ENCODE measurements at places on chromosomes 5 and 9.
A peak's percentile ranks its signal among the peaks of the same experiment; 100 is the strongest.

DNA sequence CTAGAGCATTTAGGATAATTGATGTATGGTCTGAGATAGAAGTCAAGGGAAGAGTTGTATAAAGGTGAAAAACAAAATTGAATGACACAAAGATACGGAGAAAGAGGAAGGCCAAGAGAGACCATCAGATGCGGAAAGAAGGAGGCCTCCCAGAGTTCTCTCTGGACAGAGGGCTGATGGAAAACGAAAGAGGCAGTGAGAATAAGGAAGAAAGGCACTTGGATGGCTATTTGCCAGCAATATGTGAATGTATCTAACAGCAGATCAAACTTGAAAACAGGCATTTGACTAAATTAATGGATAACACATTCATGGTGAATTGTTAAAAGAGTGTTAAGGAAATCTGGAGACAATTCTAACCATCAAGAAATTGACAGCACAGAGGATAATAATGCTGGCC, 2.4 kb upstream of the DOCK8 start:
- DNase-seq: no peak

DNA sequence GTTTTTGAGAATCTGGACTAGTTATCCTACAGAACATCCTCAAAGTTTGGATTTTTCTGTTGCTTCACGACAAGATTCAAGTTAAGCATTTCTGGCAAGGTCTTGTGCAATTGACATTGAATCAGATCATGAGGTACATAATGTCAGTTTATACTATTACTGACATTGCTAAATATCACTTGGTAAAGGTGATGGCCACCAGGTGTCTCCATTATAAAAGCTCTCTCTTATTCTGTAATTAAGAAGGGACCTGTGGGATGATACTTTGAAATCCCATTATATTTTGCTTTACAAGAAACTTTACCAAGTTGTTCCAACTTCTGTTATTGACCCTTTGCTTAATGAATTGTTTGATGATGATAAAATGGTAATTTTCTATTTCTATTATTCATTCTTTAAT, 131.0 kb upstream of the ASTN2 start:
- no peak for DNase-seq

DNA sequence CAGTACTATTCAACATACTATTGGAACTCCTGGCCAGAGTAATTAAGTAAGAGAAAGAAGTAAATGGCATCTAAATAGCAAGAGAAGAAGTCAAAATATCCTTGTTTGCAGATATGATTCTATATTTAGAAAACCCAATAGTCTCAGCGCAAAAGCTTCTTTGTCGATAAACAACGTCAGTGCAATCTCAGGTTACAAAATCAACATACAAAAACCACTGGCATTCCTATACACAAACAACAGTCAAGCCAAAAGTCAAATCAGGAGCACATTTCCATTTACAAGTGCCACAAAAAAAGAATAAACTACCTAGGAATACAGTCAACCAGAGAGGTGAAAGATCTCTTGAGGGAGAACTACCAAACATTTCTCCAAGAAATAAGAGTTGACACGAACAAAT, 1901.9 kb upstream of the ACO1 start:
- DNase-seq: no peak

- DNase-seq: no peak
Measured at GRCh38 chr5:169764018-169764378, 126.9 kb downstream of the DOCK2 start.

DNA sequence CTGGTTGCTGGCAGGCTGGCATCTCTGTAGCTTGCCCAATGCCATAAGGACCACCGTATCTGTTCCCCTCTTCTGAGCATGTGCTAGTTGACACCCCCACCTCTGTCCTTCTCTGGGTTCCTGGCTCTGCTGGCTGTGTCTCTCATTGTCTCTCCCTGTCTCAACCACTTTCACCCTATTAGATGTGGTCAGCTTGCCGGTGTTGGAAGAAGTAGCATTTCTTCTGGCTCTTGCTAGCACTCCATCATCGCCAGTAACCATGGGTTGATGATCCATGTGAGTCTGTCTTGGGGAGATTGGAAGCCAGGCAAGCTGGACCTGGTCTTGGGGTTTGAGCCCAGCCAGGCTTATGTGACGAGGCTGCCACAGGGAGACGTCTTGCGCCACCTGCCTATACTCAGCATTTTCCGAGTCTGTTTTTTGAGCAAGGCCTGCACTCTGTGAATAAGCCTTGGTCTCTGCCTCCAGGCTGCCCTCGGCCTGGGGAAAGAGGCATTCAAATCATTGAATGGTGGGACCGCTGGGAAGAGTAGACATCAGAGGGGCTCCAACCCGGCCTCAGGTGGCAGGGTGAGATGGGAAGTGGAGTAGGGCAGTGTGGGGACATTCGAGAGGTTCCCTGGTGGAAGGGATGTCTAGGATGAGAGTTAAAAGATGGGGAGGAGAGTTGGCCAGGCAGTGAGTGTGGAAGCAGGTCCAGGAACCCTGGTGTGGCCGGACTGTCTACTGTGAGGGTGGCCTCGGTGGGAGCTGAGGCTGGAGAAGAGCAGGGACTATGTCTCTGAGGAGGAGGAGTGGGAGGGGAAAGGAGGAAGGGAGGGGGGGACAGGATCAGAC, 74.3 kb downstream of the ZNF618 start:
- no peak for DNase-seq

DNA sequence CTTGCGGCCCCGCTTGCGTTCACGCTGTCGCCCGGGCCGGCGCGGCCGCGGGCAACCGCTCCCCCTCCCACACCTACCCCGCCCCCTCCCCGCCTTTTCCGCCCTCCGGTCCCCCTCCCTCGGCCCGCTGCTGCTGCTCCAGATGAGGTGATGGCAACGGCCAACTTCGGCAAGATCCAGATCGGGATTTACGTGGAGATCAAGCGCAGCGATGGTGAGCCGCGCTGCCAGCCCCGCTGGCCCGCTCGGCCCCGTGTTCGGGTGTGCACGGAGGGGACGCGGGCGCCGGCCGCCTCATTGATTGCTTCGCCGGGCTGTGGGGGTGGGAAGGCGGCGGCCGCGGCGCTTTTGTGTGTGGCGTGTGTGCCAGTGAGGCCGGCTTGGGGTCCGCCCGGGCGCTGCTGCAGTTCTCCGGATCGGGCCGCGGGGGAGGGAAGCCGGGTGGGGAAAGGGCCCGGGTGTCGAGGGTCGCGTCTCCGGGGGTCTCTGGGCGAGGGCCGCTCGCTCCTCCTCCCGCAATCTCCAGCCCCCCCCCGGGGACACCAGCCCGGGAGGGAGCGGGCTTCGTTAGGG, 403 bp downstream of the KIF2A start:
- DNase-seq: no peak

- DNase-seq: no peak
Measured at GRCh38 chr5:143029293-143029692, 259.1 kb downstream of the ARHGAP26 start.

GRCh38 chr5:121175986-121176385, 675.7 kb upstream of the FTMT start:
- peak; percentile 33 for DNase-seq

- no peak for DNase-seq
Measured at GRCh38 chr5:133866160-133866902, 102.1 kb downstream of the C5orf15 start.

- no peak for DNase-seq
Measured at GRCh38 chr9:122672481-122672880, 2.4 kb upstream of the OR1L3 start.

GRCh38 chr9:84642553-84643141, 26.9 kb upstream of the NTRK2 start:
- DNase-seq: no peak

- no peak for DNase-seq
Measured at GRCh38 chr9:106921341-106921899, 58.5 kb downstream of the ZNF462 start.

- no peak for DNase-seq
Measured at GRCh38 chr9:71638627-71639026, 129.7 kb downstream of the CEMIP2 start.

DNA sequence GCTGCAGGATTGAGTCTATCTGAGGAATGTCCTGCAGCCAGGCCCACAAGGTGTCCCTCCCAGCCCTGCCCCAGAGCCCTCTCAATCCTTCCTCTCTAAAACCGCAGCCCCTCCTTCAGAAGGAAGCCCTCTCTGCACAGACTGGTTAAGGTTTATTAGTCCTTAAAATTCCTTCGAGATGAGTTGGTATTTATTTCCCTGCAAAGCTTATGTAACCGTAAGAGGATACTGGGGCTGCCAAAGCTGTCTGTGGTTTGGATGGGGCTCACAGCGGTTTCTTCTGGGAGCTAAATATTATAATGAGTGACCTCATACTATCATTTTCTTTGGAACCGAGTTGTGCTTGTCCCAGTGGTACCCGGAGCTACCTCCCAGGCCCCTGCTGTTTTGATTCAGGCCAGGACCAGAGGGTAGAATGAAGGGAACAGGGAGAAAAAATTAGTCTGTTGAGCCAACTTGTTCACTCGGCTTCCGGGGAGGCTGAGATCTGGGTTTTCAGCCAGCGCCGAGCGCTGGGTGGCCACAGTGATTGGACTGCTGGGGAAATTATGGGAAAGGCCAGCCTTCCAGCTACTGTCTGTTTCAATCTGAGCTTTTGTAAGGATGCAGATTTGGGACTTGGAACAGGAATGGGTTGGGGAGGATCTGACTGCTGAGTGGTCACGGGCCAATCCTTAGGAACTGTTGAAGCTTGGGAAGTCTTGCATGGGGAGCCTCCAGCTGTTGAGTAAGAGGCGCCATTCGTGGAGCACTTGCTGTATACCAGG, 107.5 kb downstream of the NDFIP1 start:
- peak; percentile 97 for DNase-seq

GRCh38 chr5:60586307-60586901, 113.6 kb downstream of the DEPDC1B start:
- DNase-seq: peak; percentile 26

GRCh38 chr9:130143958-130144366, 28.2 kb upstream of the NCS1 start:
- no peak for DNase-seq

DNA sequence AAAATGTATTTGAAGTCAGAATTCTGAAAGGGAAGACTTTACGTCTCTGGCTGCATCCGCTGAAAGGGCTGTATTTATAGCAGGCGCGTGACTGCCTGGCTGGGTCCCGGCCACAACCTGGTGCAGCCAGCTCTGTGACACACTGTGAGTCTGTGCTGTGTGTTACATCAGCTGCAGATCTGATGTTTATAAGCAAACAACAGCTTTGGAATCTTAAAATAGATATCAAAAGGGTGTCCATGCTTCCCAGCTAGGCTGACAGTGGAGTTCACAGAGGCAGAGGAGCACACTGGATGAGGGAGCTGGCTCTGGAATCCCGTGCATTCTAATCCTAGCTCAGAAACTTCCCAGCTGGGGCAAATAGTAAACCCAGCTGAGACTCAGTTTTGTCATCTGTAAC, 433.4 kb upstream of the BRINP1 start:
- DNase-seq: peak; percentile 57

Data from stromal cell of bone marrow (primary cell).